Kidney epithelial cell (primary cell): ENCODE measurements at places on chromosomes 11 and 22.
A peak's percentile ranks its signal among the peaks of the same experiment; 100 is the strongest.

GRCh38 chr11:100575860-100576717 is 111.0 kb upstream of the ARHGAP42 start:
- no peak for DNase-seq

DNA sequence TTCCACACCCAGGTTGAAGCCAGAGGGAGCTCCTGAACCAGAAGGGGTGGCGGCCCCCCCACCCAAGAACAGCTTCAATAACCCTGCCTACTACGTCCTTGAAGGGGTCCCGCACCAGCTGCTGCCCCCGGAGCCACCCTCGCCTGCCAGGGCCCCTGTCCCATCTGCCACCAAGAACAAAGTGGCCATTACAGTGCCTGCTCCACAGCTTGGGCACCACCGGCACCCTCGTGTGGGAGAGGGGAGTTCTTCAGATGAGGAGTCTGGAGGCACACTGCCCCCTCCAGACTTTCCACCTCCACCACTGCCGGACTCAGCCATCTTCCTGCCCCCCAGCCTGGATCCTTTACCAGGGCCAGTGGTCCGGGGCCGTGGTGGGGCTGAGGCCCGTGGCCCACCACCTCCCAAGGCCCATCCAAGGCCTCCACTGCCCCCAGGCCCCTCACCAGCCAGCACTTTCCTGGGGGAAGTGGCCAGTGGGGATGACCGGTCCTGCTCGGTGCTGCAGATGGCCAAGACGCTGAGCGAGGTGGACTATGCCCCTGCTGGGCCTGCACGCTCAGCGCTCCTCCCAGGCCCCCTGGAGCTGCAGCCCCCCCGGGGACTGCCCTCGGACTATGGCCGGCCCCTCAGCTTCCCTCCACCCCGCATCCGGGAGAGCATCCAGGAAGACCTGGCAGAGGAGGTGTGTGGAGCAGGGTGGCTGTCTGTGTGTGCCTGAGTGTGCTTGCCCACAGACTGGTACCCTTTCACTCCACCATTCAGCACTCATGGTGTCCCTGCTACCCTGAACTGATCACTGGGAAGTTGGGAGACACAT is 6.7 kb downstream of the PHOX2A start:
- no peak for DNase-seq

- DNase-seq, result no peak
Observed at GRCh38 chr11:14642453-14642852, 1.2 kb upstream of the PDE3B start.

DNA sequence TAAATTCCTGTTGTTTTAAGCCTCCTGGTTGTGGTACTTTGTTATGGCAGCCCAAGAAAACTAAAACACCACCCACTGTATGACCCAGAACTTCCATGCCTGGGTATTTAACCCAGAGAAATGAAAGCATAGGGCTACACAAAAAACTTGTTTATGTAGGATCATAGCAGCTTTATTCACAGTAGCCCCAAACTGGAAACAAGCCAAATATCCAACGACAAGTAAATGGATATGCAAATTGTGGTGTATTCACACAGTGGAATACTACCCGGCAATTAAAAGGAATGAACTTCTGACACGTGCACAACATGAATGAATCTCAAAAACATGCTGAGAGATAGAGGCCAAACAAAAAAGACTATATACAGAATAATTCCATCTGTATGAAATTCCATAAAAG is 62.2 kb upstream of the NAV2 start:
- no peak for DNase-seq

DNA sequence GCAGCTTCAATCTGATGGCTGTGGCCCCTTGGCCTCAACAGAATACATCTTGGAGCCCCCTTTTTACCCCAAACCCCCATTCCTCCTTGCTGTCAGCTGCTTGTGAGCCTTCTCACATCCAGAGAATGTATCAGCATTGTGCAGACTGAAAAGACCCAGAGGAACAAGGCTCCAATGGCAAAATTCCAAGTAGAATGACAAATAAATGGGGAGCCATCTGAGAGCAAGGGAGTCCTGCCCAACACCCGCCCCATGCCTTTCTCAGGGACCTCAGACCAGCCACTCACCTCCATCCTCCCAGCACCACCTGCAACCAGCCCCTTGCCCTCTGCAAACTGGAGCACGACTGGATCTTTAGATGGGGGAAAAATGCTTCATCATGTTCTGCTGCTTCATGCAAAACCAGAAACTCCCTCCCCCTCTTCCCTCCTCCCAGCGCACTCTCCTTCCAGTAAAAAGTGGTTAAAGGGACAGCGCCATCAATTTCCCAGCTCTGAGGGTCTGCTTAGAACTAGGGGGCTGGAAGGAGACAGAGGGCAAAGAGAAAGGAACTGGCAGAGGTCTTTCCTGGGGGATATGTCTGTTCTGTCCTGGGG is 2.2 kb upstream of the NEFH start:
- DNase-seq, result no peak

- no peak for DNase-seq
Observed at GRCh38 chr11:10892250-10892649, 34.4 kb upstream of the ZBED5 start.

DNA sequence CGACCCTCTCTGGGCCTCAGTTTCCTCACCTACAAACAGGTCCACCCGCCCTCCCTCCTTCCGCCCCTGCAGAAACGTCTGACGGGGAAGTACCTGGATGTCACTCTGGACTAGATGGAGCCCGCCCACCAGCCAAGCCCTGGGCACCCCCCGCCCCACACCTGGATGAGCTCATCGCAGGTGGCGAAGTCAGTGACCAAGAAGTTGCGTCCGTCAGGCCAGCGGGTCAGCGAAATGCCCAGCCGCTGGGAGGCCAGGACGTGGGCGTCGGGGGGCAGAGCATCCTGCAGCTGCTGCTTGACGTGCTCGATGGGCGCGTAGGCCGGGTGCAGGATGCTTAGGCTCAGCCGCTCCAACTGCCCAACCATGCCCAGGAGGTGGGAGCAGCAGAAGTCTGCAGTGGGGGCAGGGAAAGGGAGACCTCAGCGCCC is 897 bp downstream of the PNPLA5 start:
- DNase-seq, result no peak

- peak; percentile 97 for DNase-seq
Observed at GRCh38 chr22:36328635-36329253, 59.0 kb downstream of the MYH9 start.

DNA sequence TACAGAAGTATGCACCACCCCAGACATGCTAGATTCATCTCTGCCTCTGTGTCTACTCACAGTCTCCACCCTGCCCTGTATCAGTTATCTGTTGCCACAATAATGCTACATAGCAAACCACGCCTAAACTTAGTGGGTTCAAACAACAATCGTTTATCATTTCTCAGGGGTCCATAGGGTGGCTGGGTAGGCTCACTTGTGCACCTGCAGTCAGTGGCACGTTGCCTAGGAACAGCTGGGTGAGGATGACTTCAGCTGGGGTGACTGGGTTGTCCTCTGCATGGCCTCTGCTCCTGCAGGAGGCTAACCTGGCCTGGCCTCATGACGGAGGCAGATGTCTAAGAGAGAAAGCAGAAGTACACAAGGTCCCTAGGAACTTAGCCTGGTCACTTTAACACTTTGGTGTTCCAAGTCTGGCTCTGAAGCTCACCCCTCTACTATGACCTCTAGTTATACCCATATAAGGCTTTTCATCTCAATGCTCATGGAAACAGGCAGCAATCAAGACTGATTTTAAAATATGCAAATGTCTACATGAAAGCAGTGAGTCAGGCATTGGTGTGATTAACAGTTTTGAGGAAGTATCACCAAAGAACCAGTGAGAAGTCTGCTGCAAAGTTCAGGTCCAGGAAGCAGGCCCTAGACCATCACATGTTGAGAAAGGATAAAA is 10.7 kb downstream of the OLFML1 start:
- no peak for DNase-seq

GRCh38 chr11:35163209-35163608 is 24.2 kb downstream of the CD44 start:
- peak; percentile 97 for DNase-seq

- DNase-seq, result peak; percentile 26
Observed at GRCh38 chr22:47012589-47013370, 250.3 kb downstream of the TBC1D22A start.

DNA sequence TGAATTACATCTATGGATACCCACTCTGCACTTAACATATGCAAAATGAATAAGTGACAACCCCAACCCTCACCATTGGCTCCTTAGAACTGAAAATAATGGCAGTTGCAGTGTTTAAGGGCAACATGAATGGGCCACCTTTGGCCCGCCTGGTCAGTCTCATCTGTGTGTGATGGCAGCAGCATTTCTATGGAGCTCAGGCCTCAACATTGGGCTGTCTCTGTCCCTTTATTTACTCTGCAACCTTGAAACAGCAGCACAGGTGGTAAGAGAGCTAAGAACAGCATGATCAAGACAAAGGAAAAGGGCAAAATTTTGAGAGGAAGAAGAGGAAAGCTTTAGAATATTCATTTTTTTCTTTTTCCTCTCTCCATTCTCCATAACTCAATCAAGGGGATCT is 38.3 kb upstream of the TMEM135 start:
- no peak for DNase-seq

GRCh38 chr22:42270176-42270509 is 310 bp downstream of the TCF20 start:
- no peak for DNase-seq

DNA sequence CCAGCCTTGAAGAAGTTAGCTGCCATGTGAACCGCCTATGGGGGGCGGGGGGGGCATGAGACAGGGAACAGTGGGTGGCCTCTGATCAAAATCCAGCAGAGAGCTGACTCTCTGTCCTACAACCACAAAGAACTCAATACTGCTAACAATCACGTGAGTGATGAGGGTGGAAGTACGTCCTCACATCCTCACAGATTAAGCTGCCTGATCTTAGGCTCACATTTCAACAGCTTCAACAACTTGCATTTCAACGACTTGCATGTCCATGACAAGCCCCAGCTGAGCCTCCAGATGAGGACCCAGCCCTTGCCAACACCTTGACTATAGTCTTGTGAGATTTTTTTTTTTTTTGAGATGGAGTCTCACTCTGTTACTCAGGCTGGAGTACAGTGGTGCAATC is 51.6 kb downstream of the CLMP start:
- DNase-seq, result no peak

- no peak for DNase-seq
Observed at GRCh38 chr11:132050049-132050448, 679.6 kb downstream of the NTM start.

- DNase-seq, result no peak
Observed at GRCh38 chr22:38519453-38520250, 13.5 kb upstream of the DDX17 start.

DNA sequence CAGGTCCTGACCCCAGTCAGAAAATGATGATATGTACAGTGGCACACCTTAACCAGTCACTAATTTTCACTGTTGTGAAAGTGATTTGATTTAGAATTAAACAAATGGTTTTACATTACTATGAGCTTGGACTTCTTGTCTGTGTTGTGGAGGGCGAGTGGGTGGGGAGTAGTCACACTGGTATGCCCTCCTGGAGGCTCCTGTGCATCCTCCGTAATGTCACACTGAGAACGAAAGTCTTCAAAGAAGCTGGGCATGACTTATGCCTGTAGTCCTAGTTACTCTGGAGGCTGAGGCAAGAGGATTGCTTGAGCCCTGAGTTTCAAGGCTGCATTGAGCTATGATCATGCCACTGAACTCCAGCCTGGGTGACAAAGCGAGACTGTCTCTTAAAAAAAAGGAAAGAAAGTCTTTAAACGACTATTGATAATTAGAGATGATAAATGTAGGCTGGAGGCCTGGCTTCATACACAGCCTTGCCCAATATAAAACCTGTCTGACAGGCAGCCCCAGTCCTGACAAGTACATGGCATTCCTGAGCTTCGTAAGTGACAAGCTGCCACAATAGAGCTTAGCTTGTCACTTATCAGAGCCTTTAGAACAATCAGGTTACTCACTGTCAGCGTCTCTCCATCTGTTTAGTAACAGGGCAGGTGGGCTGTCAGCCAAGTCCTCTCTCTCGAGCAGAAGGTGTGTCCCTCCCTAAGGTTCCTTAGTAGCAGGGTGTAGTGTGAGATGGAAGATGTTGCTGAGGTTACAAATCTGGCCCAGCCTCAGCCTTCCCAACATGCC is 5.0 kb upstream of the LIMK2 start:
- DNase-seq, result no peak

- no peak for DNase-seq
Observed at GRCh38 chr22:37244922-37245722, 1.1 kb upstream of the RAC2 start.

DNA sequence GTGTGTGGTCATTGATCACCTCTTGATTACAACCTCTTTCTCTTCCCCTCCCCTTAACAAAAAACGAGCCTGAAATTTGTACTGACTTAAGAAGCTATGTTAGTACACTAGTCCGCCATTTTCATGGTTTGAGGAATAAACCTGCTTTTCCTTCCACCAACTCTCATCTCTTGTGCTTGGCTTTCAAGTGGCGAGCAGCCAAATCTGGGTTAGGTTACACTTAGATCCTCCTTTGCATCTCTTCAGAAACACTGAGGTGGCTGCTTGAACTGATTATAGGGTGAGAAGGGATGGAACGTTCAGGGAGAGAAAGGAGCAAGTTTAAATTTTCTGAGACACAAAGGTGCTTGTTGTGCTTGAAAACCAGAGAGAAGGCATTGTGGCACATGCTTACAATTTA is 2171.4 kb downstream of the LRRC4C start:
- DNase-seq, result no peak

- DNase-seq, result no peak
Observed at GRCh38 chr22:47411006-47411405, 648.6 kb downstream of the TBC1D22A start.

DNA sequence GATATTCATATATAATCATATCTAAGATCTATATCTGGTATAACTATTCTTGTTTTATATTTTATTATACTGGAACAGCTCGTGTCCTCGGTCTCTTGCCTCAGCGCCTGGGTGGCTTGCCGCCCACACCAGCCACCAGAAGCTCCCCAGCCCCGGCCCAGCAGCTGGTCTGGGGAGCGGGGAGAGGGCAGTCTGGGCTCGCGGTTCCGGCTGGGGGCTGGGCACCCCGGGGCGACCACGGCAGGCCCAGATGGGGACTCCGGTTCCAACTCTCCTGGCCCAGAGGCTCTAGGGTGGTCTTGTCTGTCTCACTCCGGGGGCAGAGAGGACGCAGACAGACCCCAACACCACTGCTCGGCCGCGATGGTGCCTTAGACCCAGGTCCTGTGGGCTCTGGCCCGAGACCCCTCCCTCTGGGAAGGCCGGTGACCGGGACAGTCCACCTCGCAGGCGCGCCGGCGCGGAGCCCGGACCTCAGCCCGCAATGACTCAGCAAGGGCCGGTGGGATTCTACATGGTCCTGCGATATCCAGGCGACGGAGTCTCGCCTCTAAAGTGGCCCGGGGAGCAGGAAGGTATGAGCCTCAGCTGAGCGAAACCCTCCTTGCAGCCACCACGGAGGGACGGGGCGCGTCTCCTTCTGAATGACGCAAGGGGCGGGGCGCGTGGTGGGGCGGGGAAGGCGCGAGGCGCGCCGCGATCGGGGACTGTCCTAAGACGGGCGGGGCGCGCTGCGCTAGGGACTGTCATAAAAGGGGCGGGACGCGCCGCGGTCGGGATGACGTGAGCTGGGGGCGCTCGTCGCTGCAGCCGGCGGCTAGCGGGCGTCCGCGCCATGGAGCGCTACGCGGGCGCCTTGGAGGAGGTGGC is at the start of gene DGCR6:
Gene DGCR6 (plus strand): TSS at position 781 of the 870 bp plus-strand sequence. CDS start 55 bp downstream, at position 836.
- no peak for DNase-seq
